SW480 (cell line): ENCODE measurements at places on chromosomes 1 and 21.

GRCh38 chr1:150576367-150576711 lies 3.1 kb downstream of the MCL1 start:
- no peak for DNase-seq

DNA sequence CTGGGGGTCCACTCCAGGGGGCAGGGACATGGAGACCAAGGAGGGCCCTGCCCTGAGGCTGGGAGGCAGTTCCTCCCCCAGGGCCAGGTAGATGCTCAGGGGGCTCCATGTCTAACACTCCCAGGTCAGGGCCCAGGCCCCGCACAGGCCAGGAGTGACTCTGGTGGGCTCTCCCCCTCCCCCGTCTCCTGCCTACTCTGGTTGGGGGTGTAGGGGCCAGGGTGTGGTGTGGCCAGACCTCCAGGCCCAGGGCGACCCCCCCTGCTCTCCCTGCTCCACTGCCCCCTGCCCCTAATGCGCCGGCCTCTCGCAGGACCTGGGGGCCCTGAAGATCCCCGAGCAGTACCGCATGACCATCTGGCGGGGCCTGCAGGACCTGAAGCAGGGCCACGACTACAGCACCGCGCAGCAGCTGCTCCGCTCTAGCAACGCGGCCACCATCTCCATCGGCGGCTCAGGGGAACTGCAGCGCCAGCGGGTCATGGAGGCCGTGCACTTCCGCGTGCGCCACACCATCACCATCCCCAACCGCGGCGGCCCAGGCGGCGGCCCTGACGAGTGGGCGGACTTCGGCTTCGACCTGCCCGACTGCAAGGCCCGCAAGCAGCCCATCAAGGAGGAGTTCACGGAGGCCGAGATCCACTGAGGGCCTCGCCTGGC lies 19.7 kb upstream of the CCDC27 start:
- no peak for DNase-seq

- DNase-seq = no peak
Observed at GRCh38 chr1:55168353-55168752, 46.8 kb downstream of the USP24 start.

DNA sequence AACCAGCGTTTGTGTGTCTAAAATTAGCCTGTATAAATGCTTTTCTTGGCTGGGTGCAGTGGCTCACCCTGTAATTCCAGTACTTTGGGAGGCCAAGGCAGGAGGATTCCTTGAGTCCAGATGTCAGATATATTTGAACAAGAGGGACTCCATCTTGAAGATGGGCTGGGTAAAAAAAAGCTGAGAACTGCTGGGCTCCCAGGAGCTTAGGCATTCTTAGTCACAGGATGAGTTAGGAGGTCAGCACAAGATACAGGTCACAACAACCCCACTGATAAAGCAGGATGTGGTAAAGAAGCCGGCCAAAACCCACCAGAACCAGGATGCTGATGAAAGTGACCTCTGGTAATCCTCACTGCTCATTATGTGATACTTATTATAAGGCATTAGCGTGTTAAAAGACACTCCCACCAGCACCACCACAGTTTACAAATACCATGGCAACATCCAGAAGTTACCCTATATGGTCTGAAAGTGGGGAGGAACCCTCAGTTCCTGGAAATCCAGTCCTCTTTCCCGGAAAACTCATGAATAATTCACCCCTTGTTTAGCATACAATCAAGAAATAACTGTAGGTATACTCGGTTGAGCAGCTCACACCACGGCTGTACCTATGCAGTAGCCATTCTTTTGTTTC lies 36.2 kb upstream of the ZNF496 start:
- no peak for DNase-seq
